CD4-positive, alpha-beta T cell treated with Interleukin-10 for 1 hour (primary cell): ENCODE measurements at places on chromosomes 4 and X.
A peak's percentile ranks its signal among the peaks of the same experiment; 100 is the strongest.

GRCh38 chr4:46975812-46976553, 17.4 kb downstream of the GABRA4 start:
- DNase-seq: no peak

DNA sequence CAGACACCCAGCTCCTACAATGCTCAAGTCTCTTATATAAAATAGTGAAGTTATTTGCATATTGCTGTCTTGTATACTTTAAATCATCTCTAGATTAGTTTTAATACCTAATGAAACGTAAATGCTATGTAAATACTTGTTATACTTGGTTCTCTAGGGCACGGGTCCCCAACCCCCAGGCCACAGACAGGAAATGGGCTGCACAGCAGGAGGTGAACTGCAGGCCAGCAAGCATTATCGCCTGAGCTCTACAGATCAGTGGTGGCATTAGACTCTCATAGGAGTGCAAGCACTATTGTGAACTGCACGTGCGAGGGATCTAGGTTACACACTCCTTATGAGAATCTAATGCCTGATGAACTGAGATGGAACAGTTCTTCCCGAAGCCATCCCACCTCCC, 395.9 kb upstream of the EMCN start:
- DNase-seq: no peak

DNA sequence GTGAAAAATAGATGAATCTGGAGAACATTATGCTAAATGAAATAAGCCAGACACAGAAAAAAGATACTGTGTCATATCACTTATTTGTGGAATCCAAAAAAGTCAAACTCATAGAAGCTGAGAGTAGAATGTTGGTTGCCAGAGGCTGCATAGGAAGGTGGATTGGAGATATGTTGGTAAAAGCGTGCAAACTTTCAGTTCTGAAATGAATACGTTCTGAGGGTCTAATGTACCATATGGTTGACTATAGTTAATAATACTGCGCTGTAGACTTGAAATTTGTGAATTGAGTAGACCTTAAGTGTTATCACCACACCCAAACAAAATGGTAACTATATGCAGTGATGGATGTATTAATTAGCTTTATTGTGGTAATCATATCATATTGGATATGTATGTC, 45.0 kb upstream of the UPRT start:
- no peak for DNase-seq

- no peak for DNase-seq
Measured at GRCh38 chr4:170599894-170600293, 510.1 kb upstream of the AADAT start.

GRCh38 chr4:79272126-79272525, 53.7 kb downstream of the NAA11 start:
- no peak for DNase-seq

DNA sequence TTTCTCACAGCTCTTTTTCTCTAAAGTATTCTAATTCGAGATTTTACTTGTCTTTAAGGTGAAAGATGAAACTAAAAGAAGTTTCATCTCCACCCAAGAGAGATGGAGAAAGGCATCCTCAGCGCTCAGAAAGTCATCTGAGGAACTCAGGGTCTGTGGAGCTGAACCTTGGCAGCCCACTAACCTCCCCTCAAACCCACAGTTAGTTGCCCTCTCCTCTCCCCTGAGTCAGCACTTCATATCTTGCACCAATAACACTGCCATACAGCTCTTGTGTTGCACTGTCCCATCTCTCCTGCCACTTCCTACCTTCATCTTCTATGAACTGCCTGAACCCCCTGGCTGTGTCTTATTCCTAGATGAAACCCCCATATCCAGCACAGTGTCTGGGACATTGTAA, 184.8 kb downstream of the RAB28 start:
- DNase-seq: no peak

GRCh38 chrX:114712466-114712865, 128.6 kb downstream of the HTR2C start:
- DNase-seq: no peak

GRCh38 chr4:143642611-143643010, 57.9 kb downstream of the FREM3 start:
- DNase-seq: no peak

GRCh38 chr4:95504501-95504900, 44.3 kb downstream of the UNC5C start:
- DNase-seq: no peak

- DNase-seq: no peak
Measured at GRCh38 chr4:5409972-5410618, 298.3 kb downstream of the EVC2 start.

- DNase-seq: no peak
Measured at GRCh38 chr4:38818441-38818976, 13.9 kb upstream of the TLR1 start.

DNA sequence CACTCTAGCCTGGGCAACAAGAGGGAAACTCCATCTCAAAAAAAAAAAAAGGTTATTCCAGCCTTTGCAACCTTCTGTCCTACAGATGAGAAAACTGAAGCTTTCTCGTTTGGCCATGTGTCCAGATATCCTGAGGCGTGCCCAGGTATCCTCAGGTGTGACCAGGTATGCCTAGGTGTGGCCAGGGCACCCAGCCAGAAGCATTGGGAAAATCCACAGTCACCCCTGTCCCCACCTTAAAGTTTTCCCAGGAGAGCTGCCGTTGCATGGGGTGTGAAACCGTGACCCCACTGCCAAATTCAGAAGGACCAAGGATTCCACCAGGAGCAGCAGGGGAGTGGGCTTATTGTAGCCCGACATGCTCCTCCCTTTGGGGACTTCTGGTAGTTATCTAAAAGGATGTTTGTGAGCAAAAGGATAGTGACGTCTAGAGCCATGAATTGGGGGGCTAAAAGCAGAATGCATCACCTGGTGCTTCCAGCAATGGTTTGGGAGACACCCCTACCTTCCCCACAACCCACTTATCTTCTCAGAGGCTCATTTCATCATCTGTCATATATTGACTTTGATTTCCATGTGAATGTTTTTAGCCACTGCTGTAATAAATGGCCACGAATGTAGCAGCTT, 4.0 kb upstream of the DHRSX start:
- no peak for DNase-seq

GRCh38 chr4:176150356-176150682, 45.1 kb downstream of the SPATA4 start:
- peak; percentile 2 for DNase-seq

- DNase-seq: no peak
Measured at GRCh38 chrX:17098516-17099247, 152.2 kb downstream of the REPS2 start.

- no peak for DNase-seq
Measured at GRCh38 chr4:152107736-152108500, 347.1 kb upstream of the GATB start.

GRCh38 chrX:133970076-133970475, 15.3 kb downstream of the GPC3 start:
- DNase-seq: no peak

DNA sequence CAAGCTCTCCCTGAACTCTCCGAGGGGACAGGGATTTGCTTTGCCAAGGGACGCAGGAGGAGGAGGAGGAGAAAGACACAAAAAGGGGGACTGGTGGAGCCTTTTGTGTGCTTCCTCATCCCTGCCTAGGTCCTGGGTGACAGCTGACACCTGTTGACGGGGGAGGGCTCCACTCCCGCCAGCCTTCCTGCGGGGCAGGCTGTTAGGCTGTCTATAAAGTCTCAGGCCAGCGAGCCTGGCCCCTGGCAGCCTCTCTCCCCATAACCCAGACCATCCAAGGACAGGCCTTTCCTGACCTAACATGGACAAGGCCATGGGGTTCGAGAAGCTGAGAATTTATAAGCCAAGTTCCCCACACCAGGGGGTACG, 832 bp upstream of the EVC2 start:
- DNase-seq: no peak

GRCh38 chrX:151488677-151489076, 74.8 kb upstream of the PASD1 start:
- DNase-seq: peak; percentile 30

GRCh38 chr4:1711571-1712215, 426 bp downstream of the SLBP start:
- peak; percentile 41 for DNase-seq

DNA sequence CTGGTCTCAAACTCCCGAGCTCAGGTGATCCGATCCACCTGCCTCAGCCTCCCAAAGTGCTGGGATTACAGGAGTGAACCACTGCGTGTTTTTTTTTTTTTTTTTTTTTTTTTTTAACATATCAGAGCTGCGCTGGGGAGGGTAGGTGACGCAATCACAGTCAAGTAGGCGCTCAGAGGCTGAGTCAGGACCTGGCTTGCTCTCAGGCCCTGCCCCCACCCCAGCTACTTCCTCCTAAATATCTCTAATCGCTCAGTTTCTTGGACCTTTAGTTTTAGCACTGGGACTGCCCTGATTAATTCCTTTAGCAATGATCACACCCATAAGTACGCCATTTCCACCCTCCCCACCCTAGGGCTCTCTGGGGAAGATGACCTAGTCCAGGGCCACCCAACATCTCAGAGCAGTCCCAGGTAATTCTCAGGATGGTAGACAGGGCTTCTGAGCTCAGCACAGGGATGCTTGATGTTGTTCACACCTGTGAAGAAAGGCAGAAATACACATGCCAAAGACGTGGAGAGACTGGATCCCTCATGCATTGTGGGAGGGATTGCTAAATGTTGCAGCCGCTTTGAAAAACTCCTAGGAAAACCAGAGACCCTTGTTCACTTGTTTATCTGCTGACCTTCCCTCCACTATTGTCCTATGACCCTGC, 50.2 kb downstream of the DDX3X start:
- peak; percentile 65 for DNase-seq

DNA sequence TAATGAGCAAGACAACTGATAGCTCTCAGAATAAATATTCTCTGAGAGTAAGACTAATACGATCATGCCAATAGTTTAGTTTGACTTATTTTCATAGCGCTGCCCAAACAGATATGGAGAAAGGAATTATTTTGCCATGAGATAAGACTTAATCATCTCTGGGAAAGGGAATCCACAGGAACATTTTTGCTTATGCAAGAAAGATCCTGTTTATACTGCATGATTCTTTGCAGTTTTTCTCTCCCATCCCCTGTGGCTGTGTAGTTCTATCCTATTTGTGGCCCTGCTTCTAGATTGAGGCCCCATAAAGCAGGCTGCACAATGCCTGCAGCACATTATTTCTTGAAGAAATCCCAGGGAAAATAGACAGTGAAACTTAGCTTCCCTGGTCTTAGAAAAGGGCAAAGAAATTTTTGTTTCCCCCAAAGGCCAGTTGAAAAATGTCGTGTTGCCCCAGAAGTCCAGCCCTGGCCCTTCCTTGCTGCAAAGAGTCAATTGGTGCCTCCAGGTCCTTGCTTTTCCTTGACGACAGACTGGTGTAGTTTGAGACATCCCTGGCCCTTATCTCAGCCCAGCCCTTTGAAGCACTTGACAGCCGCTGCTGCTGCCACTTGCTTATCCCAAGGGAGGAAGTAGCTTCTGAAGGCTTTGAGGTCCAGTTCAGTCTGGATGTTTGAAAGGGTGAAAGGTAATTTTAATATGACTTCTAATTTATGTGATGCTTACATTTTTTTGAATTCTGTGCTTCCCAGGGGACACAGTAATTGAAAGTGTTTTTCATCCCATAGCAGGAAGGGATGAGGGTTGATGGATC, 45.0 kb upstream of the SH3RF1 start:
- DNase-seq: no peak

DNA sequence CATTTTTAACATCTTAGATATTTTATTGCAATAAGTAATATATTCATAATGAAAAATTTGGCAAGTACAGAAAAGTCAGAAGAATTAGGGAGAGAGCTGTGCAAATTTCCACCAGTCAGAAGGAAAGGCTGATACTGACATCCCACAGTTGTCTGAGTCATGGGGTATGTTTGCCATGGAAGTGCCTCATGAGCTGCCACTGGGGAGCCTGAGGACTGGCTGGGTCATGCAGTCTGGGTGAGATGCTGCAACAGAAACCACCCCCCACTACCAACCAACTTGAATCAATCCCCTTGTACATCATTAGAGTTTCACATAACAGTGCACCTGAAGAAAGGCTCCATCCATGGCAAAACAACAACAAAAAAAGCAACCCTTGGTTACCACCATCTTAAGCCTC, 45.2 kb upstream of the ENPP6 start:
- DNase-seq: no peak

DNA sequence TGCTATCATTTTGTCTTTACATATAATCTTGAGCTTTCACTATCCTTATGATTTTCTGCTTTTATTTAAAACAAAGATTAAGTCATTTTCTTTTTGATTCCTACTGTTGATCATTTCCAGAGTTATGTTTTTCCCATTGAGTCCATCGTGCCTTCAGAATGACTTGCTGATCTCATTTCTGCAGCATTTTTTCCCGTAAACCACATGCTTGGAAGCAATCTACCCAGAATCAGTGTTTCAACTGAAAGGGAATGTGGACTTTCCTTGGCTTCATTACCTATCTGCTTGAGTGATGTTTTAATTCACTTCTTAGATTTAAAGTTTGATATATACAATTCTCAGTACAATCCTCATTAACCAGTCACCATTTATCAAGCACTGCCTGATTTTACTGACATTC, 192.4 kb upstream of the FSTL5 start:
- no peak for DNase-seq

- peak; percentile 8 for DNase-seq
Measured at GRCh38 chr4:163165217-163166017, 1.3 kb downstream of the NAF1 start.

- DNase-seq: no peak
Measured at GRCh38 chr4:10500776-10501175, 43.5 kb upstream of the ZNF518B start.

GRCh38 chr4:56701161-56701480, 20.0 kb upstream of the HOPX start:
- no peak for DNase-seq

GRCh38 chr4:100348473-100348872, 158.2 kb upstream of the DDIT4L start:
- no peak for DNase-seq

- DNase-seq: no peak
Measured at GRCh38 chr4:47251348-47252135, 212.0 kb downstream of the COMMD8 start.

- DNase-seq: no peak
Measured at GRCh38 chr4:46649390-46649789, 259.5 kb upstream of the GABRA2 start.

GRCh38 chr4:31089815-31090214, 369.6 kb downstream of the PCDH7 start:
- DNase-seq: no peak

DNA sequence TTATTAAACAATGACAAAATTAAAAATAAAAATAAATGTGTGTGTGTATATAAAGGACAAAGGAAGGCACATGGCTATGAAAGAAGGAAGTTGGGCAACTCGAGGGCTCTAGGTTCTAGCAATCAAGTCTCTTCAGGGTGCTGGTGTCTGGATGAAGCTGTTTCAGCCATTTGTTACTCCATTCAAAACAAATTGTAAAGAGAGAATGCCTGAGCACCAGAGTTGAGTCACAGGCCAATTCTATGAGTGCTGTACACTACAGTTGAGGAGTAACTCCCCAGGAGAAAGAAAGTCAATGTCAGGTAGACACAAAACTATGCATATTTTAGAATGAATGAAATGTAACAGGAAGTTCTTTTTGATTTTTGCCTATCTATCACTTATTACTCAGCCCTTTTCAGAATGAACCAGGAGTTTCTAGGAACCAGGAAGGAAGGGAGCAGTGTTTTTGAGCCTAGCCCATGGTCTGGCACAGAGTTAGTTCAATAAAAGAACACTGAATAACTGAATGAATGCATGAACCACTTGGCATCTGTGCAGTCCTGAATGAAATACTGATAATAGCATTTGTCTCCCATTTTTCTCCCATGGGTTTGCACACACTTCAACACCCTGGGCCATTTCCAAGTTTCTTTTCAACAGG, 151.7 kb upstream of the CPEB2 start:
- no peak for DNase-seq
